ENCODE measurements at places on chromosomes 16 and 17.
A peak's percentile ranks its signal among the peaks of the same experiment; 100 is the strongest.

DNA sequence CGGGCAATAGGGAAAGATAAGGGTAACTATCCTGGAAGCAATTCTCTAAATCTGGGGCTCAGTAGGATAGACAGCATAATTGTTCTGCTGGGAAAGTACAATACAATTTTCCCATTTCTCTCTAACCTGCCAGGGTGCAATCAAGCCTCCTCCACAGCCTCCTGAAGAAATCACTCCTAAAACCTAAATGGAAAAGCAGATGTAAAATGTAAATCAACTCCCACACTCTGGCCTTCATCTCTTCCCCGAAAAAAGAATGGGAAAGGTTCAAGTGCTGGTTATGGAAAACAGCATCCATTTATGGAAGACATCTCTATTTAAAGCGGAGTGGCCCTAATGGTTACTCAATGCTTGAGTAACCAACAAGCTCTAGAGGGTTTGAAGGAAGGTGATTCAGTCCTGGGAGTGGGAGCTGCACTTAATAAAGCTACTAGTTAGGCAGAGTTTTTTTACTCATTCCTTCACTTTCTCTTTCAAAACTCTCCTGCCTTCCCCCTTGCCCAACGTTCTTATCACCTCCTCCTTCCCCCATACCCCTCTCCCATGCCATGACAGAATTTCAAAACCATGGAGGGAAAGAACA, 5.1 kb downstream of the MMD start:
- peak; percentile 24 for DNase-seq

DNA sequence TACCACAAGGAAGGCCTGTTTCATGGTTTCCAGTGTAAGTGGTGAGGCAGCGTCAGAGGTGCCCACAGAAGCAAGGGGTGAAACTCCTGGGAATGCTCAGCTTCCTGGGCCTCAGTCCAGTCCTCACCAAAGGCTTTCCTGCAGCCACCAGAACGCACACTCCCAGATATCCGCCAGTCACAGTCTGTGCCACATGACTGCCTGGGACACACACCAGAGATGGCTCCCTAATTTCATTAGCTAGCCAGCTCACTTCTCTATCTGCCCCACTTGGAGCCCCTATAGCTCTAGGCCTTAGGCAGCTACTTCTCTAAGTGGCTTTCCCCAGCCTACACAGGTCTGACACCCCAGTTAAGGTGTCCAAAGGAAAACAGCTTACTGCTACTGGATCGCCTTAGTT, 77.0 kb downstream of the CYTH1 start:
- no peak for DNase-seq

- no peak for DNase-seq
Observed at GRCh38 chr16:68365167-68365817, 54.5 kb downstream of the PRMT7 start.

DNA sequence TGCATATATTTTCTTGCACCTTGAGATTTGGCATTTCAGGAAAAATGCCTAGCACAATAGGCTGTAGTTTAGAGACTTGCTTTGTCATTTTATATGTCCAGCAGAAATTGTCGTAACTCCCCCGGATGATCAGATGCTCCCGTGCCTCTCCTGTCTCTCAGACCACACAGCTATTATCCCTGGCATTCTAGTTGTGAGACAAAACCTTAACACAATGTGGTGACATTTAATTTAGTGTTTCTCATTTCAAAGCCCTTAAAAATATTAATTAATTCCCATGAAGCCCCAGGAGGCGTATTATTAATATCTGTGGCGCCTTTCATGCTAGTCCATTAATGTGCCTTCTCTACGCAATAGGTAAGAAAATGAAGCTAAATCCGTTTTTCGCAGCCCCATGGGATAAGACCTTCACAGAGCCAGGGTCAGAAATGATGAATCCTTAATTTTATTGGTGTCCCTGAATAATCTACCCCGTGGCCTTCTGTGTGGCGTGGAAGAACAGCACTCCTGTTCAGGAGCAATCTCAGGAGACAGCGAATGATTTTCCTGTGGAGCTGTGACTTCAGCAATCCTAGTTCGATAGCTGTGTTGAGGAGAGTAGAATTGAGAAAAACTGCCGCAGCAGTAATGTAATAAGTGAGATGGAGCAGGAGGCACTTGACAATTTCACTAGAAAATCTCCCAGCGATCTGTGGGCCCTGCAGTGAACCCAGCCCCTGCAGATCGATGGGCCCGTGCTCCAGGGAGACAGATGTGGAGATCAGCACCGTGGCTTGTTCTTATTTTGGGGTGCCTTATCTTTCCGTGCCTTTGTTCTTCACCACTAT, 157.9 kb downstream of the RPTOR start:
- DNase-seq, result no peak

GRCh38 chr16:24890746-24891145, 45.0 kb downstream of the SLC5A11 start:
- DNase-seq, result no peak

DNA sequence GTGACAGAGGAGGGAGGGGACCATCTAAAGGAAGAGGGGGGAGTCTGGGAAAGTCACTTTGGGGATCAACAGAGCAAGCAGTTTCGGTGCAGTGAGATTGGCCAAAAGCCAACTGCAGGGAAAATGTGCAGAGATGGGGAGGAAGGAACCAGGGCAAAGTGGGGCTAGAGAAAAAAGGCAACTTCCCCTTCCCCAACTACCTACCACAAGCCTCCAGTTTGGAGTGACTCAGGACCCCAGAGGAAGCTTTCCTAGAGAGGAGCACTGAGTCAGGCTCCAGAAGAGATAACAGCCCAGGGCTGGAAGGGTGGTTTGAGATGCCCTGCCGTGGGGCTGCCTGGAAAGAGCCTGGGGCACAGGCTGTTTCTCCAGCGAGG, 6.9 kb upstream of the CD300LD start:
- no peak for DNase-seq

GRCh38 chr16:9125658-9126505, 34.4 kb downstream of the HAPSTR1 start:
- no peak for DNase-seq

GRCh38 chr16:15403392-15403995, 7.9 kb downstream of the MPV17L start:
- DNase-seq, result no peak

GRCh38 chr16:75065149-75065505, 51.5 kb downstream of the LDHD start:
- peak; percentile 44 for DNase-seq

DNA sequence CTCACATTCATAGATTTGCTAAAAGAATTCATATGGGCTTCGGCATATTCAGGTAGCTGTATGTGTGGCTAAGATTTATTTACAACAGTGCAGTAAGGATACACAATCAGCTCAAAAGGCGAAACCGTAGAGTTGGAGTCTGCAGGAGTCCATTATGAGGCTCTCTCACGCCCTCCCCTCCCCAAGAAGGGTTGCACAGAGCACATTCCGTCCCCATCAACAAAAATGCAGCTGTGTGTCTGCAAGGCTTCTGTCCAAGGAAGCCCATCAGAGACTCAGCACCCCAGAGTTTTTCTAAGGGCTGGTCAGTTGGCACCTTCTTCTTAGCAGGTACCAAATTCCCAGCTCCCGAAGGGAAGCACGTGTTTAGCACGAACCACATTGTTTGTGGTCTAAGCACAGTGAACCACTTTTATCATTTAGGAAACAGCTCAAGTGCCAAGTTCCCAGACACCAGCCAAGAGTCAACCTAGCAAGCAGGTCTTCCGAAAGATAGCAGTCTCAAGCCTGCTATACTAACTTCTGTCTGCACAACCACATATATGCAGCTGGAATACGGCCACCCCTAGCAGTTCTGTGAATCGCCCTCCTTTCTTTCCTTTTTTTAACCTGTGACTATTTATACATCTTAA, 28.5 kb upstream of the MEAK7 start:
- no peak for DNase-seq

GRCh38 chr17:1470071-1470754, 14.2 kb upstream of the CRK start:
- DNase-seq, result no peak

- DNase-seq, result no peak
Observed at GRCh38 chr16:56362706-56363105, 62.6 kb downstream of the AMFR start.

DNA sequence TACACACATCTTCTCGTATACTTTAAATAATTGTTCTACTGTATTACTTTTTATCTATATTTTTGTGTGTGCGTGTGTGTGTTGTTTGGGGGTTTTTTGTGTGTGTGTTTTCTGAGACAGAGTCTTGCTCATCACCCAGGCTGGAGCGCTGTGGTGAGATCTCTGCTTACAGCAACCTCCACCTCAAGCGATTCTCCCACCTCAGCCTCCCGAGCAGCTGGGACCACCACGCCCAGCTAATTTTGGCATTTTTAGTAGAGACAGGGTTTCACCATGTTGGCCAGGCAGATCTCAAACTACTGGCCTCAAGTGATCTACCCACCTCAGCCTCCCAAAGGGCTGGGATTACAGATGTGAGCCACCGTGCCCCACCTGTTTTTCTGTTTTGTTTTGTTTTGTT, 1.5 kb upstream of the CMTM4 start:
- DNase-seq, result no peak

- DNase-seq, result no peak
Observed at GRCh38 chr16:79310710-79311109, 289.8 kb downstream of the MAF start.

- no peak for DNase-seq
Observed at GRCh38 chr16:565419-566330, 1.1 kb upstream of the NHLRC4 start.
